Stimulated activated CD8-positive, alpha-beta memory T cell treated with anti-CD3 and anti-CD28 coated beads, Interleukin-7, amount 100 ng/mL, for 1 hour (primary cell): ENCODE measurements at places on chromosomes 1 and 21.

GRCh38 chr21:26717146-26717739, 128.0 kb downstream of the ADAMTS1 start:
- no peak for DNase-seq

- no peak for DNase-seq
Measured at GRCh38 chr1:89815611-89816010, 5.2 kb upstream of the LRRC8D start.

DNA sequence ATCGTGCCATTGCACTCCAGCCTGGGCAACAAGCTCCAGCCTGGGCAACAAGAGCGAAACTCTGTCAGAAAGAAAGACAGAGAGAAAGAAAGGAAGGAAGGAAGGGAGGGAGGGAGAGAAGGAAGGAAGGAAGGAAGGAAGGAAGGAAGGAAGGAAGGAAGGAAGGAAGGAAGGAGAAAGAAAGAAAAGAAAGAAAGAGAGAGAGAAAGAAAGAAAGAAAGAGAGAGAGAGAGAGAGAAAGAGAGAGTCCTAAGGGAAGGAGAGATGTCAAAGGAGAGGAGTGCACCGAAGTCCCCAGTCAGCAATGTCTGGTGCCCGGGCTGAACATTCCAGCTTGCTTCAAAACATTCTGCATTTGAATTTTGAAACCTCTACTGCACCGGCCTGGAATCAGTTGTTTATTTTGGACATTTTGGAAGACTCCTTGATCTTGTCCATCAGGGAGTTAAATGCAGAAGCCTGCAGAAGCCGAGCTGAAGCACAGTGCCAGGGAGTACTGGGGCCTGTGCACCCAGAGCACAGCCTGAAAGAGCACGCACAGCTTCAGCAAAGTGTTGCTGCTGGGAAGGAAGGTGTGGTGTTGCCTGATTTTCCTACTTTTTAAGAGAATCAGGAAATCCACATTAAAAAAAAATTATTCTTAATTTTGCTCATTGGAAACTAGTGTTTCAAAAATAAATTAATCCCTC, 3.7 kb upstream of the IGSF3 start:
- DNase-seq: no peak

- DNase-seq: no peak
Measured at GRCh38 chr1:99472893-99473292, 173.0 kb upstream of the PALMD start.

- DNase-seq: no peak
Measured at GRCh38 chr1:67801903-67802302, 31.4 kb downstream of the GNG12 start.

- DNase-seq: no peak
Measured at GRCh38 chr21:44962403-44962966, 22.7 kb downstream of the SLX9 start.

- no peak for DNase-seq
Measured at GRCh38 chr1:234885601-234886000, 243.0 kb downstream of the TOMM20 start.

DNA sequence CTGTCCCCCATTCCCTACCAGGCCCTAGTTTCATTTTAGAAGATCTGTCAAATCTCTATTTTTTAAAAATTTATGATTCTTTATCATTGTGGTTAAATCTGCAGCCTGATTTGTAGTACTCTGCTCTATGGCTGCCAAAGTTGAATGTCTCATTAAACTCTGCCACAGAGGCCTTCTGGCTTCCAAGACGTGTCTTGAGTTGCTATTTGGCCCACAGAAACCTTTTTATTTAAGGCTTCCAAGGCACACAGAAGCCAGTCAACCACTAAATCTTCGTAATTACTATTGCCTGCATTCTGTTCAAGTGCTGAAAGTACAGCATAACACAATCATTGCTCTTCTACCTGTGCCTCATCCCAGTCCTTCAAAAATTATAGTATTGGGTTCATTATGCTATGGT, 971.0 kb downstream of the NCAM2 start:
- DNase-seq: no peak

GRCh38 chr1:44575396-44575795, 98.9 kb downstream of the TMEM53 start:
- no peak for DNase-seq

DNA sequence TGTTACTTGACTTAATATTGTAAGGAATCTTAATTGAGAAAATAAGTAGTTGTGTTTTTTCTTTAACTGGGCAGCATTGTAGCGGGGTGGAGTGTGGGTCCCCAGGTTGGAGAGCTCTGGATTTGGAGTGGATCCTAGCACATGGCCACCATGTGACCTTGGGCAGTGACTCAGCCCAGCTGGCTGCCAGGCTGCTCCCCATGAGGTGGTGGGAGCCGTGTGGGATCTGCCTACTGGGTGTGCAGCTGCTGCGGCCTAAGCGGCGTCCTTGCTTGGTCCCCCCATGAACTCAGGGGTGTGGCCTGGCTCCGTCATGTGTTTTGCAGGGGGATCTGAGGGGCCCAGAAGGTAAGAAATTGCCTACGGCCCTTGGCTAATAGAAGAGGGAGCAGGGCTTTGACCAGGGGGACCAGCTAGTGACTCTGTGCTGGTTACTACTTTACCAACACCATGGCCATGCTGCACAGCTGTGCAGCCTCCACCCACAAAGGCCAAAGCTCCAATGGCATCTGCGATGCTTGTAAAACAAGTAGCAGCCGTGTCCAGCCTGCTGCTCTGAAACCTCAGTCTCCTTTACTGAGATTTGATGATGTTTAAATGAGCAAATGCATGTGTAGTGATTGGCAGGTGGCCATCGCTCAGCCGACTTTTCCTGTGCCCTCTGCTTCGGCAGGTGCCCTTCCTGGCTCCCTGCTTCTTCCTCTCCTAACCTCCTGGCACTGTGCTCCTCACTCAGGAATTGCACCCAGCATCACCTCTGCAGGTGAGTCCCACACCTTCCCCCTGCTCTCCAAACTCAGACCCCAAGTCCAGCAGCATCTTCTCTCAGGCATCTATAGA, 68.3 kb downstream of the ADARB1 start:
- DNase-seq: no peak

DNA sequence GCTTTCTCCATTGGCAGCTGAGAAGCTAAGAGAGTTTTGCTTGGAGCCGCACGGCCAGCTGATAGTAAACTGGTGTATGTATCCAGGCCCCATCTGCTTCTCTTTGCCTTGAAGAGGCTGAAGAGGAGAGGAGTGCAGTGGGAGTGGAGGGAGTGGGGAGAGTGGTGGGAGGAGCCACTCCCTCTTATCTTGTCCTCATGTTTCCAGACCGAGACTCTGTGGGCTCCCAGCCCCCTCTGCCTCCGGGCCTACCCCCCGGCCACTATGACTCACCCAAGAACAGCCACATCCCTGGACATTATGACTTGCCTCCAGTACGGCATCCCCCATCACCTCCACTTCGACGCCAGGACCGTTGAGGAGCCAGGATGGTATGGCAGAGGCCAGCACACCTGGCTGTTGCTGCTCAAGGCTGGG, 6.0 kb upstream of the LRRC71 start:
- DNase-seq: no peak

DNA sequence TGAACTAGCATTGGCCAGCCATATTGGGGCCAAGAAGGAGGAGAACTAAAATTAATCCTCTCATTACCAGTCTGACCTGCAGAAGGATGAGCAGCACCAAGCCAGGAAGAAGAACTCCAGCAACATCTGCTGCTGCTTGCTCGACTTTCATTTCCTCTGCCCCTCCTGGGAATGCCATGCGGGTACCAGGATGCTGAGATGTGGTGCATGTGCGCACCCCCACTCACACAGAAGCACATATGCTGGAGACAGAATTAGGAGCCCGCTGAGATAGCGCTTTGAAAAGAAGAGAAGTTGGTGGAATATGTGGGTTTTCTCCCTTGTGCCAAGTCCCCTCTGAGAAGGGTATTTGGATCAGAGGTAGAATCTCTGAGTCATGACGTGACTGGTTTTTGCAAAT, 70.4 kb downstream of the PLXNA2 start:
- DNase-seq: no peak

GRCh38 chr1:47563201-47563600, 125.4 kb downstream of the FOXD2 start:
- DNase-seq: no peak

GRCh38 chr1:20071416-20071815, 1.4 kb downstream of the PLA2G5 start:
- no peak for DNase-seq

DNA sequence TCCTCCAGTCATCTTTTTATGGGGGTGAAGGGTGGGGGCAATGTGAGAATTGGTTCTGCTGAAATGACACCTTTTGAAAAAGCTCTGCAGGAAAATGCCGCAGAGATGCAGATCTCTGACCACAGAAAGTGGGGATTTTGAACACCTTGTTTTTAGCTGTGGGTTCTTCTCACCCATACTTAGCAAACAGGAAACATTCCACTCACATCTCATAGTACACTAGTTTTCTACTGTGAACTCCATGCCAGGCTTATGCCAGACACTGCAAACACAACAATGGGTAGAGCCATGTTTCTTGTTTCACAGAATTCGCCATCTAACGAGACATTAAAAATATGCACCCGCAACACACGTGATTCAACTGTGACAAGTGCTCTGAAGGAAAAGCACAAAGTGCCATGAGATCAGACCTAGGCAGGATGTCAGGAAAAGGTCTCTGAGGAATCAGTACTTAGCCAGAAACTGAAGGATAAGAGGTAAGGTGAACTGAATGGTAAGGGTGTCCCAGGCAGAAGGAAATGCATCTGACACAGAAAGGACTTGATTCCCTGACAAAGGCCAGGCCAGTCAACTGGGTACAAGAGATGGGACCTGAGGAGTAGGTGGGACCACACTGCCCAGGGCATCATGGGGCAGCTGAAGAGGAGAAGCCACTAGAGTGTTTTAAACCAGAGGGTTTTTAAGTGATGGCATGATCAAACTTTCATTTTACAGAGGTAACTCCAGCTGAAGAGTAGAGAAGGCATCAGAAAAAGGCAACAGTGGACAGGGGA, 83.8 kb upstream of the JAK1 start:
- no peak for DNase-seq

DNA sequence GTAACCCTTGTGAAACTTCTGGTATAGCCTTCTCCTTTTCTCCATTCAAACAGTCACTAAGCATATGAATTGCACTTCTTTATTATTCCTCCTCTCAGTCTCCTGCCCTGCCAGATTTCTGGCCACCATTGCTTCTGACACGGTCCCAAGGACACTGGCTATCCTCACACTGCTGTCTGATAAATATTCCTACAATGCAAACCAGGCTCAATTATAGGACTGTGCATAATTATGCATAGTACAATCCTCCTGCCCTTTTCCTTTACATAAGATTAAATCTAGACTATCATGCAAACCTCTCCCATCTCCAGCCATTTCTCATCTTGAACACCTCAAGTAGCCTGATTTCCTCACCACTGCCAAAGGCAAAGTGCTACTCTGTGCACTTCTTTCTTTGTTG, 704.3 kb upstream of the ADAMTS5 start:
- DNase-seq: no peak

DNA sequence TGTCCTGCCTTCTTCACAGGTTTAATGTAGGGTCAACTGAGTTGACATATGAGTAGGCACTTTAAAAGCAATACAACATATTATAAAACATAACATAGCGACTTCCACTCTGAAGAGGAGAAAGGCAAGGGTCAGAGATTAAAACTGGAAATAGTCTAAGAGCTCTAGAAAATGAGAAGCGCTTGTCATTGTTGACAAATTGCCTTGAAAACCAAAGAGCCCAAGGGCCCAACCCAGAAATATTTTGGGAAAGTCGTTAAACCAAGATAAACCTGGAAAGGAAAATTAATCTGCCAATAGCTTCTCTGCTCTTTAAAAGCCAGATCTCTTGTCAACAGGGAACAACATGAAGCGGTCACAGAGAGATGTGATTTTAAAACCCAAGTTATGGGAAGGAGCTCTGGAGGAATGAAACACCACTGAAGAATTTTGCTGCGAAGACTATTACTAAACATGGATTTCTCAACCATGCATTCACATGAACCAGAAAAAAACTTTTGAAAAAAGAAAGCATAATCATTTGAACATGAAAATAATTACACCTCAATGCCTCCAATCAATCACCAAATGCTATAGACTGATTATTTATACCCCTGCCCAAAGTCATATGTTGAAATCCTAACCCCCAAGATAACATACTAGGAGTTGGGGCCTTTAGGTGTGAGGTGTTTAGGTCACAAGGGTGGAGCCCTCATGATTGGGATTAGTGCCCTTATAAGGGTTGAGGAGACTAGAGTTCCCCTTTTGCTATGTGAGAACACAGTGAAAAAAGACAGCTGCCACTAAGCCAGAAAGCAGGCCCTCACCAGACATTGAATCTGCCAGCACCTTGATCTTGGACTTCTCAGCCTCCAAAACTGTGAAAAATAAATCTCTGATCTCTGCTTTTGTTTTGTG, 33.0 kb upstream of the MTF1 start:
- no peak for DNase-seq

GRCh38 chr21:31158789-31159581, 120.7 kb upstream of the KRTAP19-8 start:
- no peak for DNase-seq

GRCh38 chr1:203526572-203526971, 32.6 kb downstream of the OPTC start:
- DNase-seq: no peak

- no peak for DNase-seq
Measured at GRCh38 chr1:56356376-56356990, 222.9 kb downstream of the PLPP3 start.

- DNase-seq: no peak
Measured at GRCh38 chr1:30682396-30683275, 40.7 kb downstream of the MATN1 start.

DNA sequence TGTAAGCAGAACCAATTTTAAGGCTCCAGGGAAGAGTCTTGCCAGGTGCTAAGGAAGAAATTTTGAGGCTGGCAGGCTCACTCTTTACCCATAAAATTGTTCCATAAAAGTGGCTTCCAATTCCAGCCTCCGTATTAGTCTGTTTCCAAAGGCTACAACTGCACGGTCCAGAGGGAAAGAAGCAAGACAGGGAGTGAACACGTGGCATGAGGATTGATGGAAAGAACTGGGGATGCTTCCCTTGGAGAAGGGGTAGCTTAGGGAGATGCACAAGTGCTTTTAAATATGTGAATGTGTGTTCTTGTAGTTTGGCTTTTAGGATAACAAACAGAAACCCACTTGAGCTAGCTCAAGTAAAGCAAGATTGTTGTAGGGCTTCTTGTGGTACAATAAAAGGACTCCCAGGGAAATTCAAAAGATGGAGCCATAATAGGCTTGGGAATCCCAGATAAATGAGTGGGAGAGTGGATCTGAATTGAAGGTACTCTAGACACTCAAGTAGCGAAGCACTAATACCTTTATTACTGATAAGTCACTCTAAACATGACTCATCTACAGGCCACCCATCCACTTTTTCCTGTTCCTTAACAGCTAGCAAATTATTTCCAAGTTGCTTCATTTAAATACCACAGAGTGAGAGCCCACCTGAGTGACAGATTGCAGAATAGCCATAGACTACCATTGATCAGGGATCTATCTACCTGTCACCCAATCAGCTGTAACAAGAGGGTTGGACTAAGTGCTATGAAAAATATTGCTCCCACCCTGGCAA, 34.8 kb upstream of the NPL start:
- DNase-seq: no peak

GRCh38 chr21:23480591-23481270, 2126.6 kb downstream of the MRPL39 start:
- no peak for DNase-seq

- DNase-seq: no peak
Measured at GRCh38 chr21:28133116-28133515, 859.6 kb downstream of the LTN1 start.
